ENCODE measurements at places on chromosomes 7 and 10.

- no peak for DNase-seq
Observed at GRCh38 chr10:123417414-123417813, 248.7 kb upstream of the GPR26 start.

- no peak for DNase-seq
Observed at GRCh38 chr7:2017914-2018568, 214.7 kb downstream of the MAD1L1 start.

GRCh38 chr10:98587156-98587837 lies 140.6 kb upstream of the HPS1 start:
- DNase-seq: no peak

DNA sequence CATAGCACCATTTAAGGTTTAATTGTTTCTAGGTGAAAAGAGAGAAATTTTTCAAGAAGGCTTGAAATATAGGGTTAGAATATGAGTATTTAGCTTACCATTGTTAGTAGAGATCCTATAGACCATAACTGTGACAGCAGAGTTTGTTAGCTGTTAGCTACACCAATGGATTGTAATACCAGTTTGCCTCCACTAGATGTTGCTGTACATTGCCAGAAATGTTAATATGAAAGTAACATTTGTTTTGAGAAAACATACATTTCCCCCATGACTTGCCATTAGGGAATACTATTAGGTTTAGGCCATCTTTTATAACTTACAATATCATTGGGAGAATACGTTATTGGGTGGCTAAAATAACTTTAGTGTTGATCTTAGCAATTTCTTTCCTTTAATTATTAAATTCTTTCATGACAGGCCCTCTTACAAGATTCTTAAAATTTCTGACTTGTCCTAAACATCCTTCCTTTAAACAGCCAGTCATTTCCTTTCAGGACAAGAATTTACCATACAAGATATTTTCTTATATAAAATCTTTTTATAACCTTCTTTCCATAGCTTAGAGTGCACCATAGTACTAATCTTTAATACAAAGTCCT lies 39.5 kb downstream of the ZNF117 start:
- DNase-seq: peak; percentile 30

- no peak for DNase-seq
Observed at GRCh38 chr10:71502851-71503250, 106.1 kb downstream of the CDH23 start.

- DNase-seq: peak; percentile 40
Observed at GRCh38 chr7:38796626-38797501, 112.1 kb downstream of the VPS41 start.

- no peak for DNase-seq
Observed at GRCh38 chr10:62112300-62112699, 156.3 kb downstream of the RTKN2 start.

DNA sequence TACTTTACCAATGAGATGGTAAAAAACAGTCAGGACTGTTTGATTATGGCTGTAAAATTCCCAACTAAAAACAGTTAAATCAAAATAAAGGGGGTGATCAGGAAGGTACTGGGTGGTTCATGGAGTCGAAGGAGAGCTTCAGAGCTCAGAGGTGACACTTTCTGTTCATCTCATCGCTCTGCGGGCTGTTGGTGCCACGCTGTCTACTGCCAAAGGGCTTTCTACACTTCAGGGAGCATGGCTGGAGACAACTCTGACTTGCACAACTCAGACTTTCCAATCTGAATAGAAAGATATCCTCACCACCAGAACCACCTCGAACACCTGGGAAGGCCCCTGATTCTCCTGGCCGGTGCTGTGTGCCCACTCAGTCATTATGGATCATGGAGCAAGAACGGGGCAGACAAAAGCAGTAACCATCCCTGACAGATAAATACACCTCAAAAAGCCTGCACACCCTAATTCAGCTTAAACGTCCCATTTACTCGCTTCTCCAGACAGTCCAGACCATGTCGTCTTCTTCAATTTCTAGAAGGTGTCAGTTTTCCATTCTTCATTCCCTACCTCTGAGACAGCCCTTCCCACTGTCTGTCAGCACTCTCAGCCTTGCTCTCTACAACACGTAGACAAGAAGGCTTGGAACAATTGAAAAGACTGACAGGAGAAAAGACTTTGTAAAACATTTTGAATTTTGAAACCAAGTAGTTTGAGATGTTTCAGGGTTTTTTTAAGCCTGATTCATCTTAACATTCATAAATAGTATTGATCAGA lies 348.7 kb upstream of the NFE2L3 start:
- DNase-seq: no peak

DNA sequence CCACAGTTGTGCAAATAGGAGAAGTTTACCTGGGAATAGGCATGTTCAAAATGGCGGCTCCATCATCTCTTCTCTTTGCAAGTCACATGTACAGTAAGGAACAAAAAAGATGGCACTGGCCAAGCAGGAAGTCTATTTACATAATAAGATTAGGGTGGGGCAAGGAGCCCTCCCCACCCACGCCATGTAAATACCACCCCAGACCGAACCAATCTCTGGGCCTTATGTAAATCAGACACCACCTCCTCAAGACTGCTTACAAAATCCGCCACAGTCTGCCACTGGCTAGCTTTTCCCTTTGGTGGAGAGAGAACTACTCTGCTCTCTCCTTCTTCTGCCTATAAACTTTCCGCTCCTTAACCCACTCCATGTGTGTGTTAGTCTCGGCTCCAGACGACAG lies 1496.3 kb downstream of the REEP3 start:
- no peak for DNase-seq

GRCh38 chr10:78891741-78892140 lies 177.0 kb upstream of the ZMIZ1 start:
- DNase-seq: no peak

DNA sequence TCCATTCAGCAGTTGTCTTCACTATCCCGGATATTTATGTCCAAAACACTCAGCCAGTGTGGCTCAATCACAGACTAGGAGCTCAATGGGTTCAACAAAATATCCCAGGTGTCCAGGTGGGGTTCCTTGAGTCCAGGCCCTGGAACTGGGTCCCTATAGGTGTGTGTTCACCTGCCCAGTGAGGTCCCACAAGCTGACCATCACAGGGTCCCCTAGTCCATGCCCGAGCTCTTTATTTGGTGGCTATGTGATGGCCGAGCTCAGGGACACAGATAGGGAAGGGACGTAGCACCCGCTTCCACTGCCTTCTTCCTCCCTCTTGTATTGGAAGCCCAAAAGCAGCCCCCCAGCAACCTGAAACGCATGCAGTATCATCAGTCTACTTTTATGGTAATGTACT lies 78.9 kb upstream of the DDC start:
- DNase-seq: no peak

- no peak for DNase-seq
Observed at GRCh38 chr7:89023877-89024276, 228.3 kb upstream of the TEX47 start.

DNA sequence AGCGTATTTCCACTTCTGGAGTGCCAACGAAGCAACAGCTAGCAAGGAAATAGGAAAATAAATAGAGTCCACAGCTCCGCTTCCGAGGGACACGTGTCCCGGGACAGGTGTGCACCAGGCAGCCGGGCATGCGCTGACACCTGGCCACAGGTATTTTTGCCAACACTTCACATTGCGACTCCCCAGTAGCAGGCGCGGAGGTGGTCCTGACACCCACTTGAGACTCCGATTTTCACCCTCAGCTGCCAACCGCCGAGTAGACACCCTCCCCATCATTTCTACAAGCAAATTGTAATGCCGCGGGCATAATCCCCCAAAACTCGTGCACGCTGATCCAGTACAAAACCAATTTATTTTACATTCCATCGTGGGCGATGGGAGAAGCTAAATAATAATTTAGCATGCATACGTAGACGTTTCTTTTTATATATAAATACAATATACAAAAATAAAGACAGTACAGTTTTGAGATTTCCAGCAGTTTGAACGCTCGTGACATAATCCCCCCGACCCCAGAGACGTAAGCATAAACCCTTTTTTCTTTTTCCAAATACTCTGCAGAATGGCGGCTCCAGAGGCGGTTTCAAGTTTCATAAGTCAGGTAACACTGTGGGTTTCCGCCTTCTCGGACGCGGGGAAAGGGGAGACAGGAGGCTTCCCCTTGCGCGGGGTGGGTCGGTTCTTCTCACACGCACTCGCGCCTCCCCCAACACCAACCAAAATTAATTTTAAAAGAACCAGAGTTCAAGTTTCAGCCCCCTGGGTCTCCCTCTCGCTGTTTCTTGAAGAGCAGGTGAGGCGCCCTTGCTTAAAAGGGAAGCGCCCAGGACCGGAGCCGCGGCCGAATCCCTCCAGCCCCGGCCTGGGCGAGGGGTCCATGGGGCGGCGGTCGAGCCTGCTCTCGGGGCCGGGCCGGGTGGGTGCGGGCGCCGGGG lies 5.7 kb downstream of the MNX1 start:
- no peak for DNase-seq

DNA sequence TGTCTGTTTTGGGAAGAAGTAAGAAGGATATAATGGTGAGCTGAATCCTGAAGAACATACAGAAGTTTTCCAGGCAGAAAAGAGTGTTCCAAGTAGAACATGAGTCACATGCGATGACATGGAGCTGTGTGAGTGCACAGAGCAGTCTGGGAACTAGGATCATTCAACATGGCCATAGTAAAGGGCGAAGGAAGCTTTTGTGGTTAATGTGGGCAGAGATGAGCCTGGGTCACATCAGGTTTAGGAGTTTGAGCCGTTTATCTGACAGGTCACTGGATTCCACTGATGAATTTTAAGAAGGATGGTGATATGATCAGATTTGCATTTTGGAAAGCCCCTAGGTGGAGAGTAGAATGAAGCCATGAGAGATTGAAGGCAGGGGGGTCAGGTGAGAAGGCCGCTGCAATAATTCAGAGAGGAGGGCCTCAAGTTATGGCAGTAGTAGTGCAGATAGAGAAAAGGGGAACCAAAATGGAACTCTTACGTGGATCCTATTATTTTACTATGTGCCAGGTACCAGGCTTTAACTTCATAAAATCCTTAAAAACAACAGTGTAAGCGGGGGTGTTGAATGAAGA lies 171.3 kb downstream of the RNLS start:
- no peak for DNase-seq

- DNase-seq: no peak
Observed at GRCh38 chr7:55508221-55509011, 63.9 kb downstream of the VOPP1 start.

DNA sequence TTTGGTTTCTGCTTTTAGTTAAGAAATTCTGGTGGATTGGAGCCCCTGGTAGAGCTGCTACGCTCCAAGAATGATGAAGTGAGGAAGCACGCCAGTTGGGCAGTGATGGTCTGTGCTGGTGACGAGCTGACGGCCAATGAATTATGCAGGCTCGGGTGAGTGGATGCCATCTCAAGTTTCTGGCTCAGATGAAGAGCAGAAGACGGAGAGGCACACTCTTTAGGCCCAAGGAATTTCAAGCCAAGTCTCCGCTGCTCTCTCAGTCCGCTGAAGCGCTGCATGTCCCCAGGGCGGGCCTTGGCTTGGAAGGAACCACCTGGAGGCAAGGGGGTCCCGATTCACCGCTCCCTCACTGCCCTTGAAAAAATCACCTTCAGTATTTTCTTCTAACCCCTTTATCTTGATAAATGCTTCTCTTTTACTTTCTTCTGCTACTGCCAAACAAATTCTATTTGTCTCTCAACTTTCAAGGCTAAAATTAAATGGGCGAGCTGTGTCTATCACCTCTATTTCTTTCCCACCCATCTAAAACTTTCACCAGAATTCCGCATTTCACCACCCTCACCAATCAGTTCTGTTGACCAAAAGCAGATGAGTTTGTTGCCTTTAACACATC lies 74.2 kb downstream of the ARMC3 start:
- DNase-seq: no peak

GRCh38 chr7:134477954-134478353 lies 19.1 kb upstream of the AKR1B1 start:
- DNase-seq: no peak

- no peak for DNase-seq
Observed at GRCh38 chr10:125115409-125115808, 45.0 kb downstream of the CTBP2 start.

GRCh38 chr10:100743626-100744135 lies 1.7 kb upstream of the PAX2 start:
- DNase-seq: peak; percentile 3

GRCh38 chr10:58266003-58266825 lies 1.5 kb downstream of the IPMK start:
- DNase-seq: no peak

DNA sequence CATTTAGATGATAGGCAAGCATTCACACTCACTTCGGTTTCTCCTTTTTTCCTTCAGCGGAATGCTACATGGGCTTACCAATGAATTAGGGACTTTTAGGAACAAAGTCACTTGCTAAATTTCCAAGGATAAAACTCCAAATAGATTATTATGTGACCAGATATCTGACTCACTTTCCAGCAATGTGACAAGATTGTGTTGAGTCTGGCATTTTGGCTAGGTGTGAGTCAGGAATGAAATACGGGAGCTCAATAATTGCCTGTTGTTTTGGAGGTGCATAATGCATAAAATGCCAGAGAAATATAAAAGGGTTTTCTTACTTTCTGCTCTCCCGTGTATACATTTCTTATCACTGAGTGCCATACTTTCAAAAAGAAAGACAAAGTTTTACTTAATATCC lies 721.1 kb downstream of the KCNMA1 start:
- no peak for DNase-seq

DNA sequence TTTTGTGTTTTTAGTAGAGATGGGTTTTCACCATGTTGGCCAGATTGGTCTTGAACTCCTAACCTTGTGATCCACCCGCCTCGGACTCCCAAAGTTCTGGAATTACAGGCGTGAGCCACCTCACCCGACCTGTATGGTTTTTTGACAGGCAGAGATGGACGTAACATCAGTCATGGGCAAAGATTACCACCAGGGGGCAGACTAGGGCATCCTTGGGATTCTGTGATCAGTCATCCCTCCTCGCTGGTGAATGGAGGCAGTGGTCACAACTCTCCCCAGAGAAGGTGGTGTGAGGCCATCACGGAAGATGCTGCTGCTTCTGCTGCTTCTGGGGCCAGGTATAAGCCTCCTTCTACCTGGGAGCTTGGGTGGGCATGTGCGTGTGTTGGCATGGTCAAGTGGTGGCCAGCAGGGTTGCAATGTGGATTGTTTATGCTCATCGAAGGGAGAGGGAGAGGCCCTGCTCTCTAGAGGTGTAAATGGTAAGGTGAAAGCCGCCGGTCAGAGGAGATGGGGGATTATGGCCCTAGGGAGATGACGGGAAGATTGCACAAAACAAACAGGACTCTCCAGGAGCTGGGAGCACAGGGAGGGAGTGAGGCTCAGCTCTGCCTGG lies 122.7 kb upstream of the PRSS1 start:
- DNase-seq: no peak

GRCh38 chr7:50266635-50267386 lies 37.7 kb upstream of the IKZF1 start:
- DNase-seq: no peak

- DNase-seq: no peak
Observed at GRCh38 chr10:23047201-23048050, 48.0 kb upstream of the MSRB2 start.

GRCh38 chr7:8639668-8640067 lies 206.3 kb downstream of the NXPH1 start:
- DNase-seq: no peak

DNA sequence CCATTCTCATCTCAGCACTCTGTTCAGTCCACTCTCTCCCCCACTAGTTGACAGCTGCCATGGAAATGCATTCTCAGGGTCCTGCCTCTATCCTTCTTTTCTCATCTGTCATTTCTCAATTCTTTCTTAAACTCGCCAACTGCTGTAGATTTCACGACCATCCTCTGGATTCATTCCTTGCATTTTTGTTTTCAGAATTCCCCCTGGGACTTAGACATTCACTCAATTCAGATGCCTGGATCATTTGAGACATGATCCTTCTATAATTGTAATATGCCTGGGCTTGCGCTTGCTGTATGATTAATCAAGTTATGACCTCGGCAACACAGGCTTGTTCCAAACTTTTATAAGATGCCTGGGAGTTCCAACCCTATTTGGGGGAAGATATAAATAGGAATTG lies 104.5 kb downstream of the RAB11FIP2 start:
- DNase-seq: no peak

Data from SK-N-MC (cell line).